Esophagus squamous epithelium (tissue), 5 donors: ENCODE measurements at places on chromosomes 11 and 22.

DNA sequence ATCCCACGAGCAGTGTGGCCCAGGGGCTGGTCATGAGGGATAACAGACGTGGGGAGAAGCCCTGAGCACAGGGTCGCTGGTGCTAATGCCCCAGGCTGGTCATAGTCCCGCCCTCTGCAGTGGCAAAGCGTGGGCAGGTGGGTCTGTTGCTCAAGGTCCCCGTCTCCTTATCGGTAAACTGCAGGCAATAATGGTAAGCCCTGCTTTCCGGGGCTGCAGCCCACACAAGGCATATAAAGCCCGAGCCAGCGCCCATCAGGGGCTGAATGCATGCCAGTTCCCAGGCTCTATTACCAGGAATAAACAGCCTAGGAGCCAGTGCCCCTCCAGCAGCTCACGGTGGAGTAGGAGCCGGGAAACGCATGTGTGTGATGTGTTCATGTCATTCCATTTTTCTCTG is 261.0 kb downstream of the BRD1 start:
- no peak for DNase-seq

DNA sequence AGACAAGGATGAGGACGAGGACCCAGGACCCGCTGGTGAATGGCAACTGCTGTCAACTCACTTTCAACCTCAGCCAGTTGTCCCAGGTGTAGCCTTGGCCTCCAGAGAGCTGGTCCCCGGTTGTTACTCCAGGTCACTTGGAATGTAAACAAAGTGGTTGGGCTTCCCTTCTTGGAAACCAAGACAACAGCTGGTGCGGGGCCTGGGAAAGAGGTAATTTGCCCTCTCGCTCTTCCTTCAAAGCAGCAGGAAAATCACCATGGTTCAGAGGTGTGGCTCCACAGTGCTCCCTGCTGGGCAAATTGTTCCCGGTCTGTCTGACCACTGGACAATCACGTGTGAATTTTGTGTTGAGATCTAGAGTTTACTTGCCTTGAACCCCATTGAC is 15.0 kb downstream of the SLC1A2 start:
- DNase-seq, result no peak

DNA sequence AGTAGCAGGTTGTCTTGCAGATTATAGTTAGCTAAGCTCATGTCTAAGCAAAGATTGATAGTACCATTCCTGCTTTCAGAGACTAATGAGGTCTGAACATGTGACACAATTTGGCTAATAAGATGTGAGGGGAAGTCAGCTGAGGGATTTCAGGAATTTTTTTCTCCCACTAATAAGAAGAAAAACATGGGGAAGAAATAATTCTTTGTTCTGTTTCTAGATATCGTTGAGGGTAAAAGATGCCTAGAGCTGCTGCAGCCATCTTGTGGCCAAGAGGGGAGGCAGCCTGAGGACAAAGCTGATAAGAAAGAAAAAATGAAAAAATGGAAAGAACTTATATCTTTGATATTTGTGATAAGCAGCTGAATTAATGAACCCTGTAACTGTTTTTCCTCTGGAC is 1334.4 kb downstream of the LRRC4C start:
- DNase-seq, result no peak

- no peak for DNase-seq
These were observed 63.9 kb downstream of the MYH9 start for GRCh38 chr22:36323855-36324331.

GRCh38 chr22:44609400-44609988 is 92.5 kb upstream of the PRR5 start:
- DNase-seq, result no peak

GRCh38 chr11:43983221-43983810 is 40.9 kb downstream of the C11orf96 start:
- no peak for DNase-seq

GRCh38 chr11:133705873-133706272 is 139.4 kb downstream of the SPATA19 start:
- no peak for DNase-seq
